Adrenal gland (tissue), 19 donors: ENCODE measurements at places on chromosomes 2 and 18. TPM values are rescaled to one million over a fixed set of nuclear protein-coding genes. Genes with fewer than 3 reads are reported as not detected.

The GPR45 gene
- not detected for total RNA-seq

The DYSF gene
- 20.5 TPM for total RNA-seq

The EHD3 gene
- 19.3 TPM for total RNA-seq

The GALNT5 gene
- total RNA-seq: 0.11 TPM

The CDH19 gene
- total RNA-seq: 1.8 TPM
